SK-MEL-5 (cell line): ENCODE measurements at places on chromosomes 5 and 9.

DNA sequence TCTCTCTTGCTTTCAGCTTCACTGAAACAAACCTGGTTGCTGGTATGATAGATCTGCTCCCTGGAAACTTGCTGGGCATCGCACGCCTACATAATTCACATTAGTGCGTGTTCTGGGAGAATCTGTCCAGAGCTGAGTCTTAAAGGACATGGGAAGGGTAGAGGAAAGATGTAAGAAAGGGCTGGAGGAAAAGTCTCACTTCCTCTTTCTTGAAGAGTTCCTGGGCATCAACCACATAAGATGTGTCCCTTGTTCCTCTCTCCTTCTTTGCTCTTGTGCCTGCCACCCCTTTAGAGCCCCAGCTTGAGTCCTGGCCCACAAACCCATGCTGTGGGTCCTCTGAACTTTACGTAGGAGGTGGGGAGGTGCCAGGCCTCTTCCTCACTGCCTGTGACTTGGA lies 205.3 kb upstream of the PANK3 start:
- no peak for DNase-seq

DNA sequence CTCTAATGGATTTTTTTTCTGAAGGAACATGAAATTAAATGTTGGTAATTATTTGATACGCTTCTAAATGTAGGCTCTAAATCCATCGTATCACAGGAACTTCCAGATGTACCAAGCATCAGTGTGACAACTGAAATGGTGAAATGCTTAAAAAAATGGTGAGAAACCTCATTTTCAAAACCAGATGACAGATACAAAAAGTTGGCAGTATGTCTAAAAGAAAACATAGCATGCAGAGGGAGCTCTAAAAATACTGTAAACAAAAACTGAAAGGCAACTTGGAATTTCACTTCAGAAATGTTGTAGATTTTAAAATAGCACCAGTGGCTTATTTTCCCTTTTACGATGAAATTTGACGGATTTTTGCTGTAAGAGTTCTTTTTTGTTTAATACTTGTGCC lies 1043.6 kb upstream of the WWC1 start:
- no peak for DNase-seq

- peak; percentile 41 for DNase-seq
Measured at GRCh38 chr9:137301081-137301947, 757 bp downstream of the NRARP start.

GRCh38 chr9:79990536-79990935 lies 418.8 kb downstream of the TLE4 start:
- no peak for DNase-seq

- no peak for DNase-seq
Measured at GRCh38 chr5:62974623-62975022, 396.0 kb downstream of the LRRC70 start.
